ENCODE measurements at places on chromosomes 5 and 9. TPM values are rescaled to one million over a fixed set of nuclear protein-coding genes. Genes with fewer than 3 reads are reported as not detected.

The GFI1B gene
- total RNA-seq, result not detected

The OR1J2 gene
- 0.29 TPM for total RNA-seq

The SLC22A4 gene
- 3.8 TPM for total RNA-seq

The CCNO gene
- 1.4 TPM for total RNA-seq

The TRPM6 gene
- under 0.01 TPM for total RNA-seq

The CREB3 gene
- 64.8 TPM for total RNA-seq

DNA sequence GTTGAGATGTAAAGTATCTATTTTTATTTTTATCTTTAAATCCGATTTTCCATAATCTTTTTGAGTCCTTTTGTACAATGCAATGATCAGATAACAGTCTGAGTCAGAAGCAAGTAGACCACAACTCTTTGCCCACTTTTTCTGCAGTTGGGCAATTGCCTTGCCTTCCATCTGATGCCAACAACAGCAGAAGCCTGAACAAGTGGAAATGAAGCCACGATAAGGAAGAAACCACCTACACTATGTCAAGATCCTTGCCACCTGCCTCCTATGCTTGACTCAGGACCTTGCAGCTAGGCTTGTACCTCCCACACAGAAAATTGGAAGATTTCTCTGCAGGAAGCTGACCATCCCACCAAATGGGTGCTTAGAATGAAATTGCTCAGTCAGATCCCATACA is 78.6 kb downstream of the ANXA1 start:
- no peaks in the 10 kb centered on the region for H3K36me3 ChIP-seq
- H3K27ac ChIP-seq, result no peak overlapping the region
- no peak overlapping the region for H3K4me3 ChIP-seq

DNA sequence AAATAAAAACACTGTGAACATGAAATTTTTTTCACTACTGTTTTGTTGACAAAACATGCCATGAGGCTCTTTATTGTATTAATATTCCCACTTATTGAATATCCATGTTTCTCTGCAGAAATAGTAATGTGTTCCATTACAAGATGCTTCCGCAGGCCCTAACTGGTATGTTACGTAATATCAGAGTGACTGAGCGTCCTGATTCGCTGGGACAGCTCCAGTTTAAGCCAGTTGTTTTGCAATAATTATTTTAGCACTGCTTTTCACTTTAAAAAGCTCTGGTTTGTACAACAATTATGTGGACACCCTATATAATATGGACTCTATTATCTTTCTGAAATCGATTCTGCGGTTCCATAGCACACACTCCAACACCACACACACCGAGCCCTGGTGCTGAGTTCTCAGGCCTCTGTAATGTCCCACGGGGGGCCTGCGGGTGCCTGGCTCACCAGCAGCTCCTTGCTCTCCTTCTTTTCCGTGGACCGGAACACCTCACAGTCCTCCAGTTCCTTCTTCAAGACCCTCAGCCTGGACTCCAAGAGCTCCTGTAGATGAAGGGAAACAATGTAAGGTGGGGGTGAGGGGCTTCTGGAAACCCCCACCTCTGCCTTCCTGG is 1.8 kb downstream of the TRIM7 start:
- H3K27ac ChIP-seq, result no peak overlapping the region
- H3K4me3 ChIP-seq, result no peak overlapping the region
- peak; percentile 87 for DNase-seq
- peaks cover 7% of the 10 kb centered on the region for H3K27me3 ChIP-seq
- H3K4me1 ChIP-seq, result peaks cover 5% of the 10 kb centered on the region

DNA sequence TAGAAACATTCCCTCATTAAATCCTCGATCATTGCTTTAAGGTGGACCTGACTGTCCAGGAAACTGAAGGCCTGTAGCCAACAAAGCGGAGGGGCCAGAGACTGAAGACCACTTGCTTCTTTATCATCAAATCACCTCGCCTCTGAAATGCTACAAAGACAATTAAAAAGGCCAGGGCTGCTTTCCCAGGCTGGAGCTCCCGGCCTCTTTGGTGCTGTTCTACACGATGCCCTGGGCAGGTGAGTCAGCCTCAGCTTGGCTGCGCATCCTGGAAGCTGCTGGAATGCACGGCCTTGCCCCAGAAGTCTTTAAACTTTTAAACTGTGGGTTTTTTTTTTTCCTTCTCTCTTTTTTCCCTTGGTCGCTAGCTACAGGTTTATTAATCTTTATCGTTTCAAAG is 46.5 kb downstream of the SH3PXD2B start:
- no peak overlapping the region for H3K4me3 ChIP-seq
- peaks cover 46% of the 10 kb centered on the region for H3K4me1 ChIP-seq
- peak overlapping the region; percentile 76 for H3K27ac ChIP-seq
- H3K27me3 ChIP-seq, result no peaks in the 10 kb centered on the region
- peaks cover 38% of the 10 kb centered on the region for H3K36me3 ChIP-seq

GRCh38 chr5:31614151-31615020 is 24.5 kb upstream of the PDZD2 start:
- no peaks in the 10 kb centered on the region for H3K36me3 ChIP-seq
- peaks cover 8% of the 10 kb centered on the region for H3K27me3 ChIP-seq
- DNase-seq, result no peak

- H3K27me3 ChIP-seq, result no peaks in the 10 kb centered on the region
- no peak for DNase-seq
- H3K36me3 ChIP-seq, result no peaks in the 10 kb centered on the region
- H3K4me3 ChIP-seq, result no peak overlapping the region
- no peak overlapping the region for H3K27ac ChIP-seq
- no peaks in the 10 kb centered on the region for H3K4me1 ChIP-seq
Measured at GRCh38 chr5:123936548-123936947, 424.6 kb downstream of the CSNK1G3 start.

DNA sequence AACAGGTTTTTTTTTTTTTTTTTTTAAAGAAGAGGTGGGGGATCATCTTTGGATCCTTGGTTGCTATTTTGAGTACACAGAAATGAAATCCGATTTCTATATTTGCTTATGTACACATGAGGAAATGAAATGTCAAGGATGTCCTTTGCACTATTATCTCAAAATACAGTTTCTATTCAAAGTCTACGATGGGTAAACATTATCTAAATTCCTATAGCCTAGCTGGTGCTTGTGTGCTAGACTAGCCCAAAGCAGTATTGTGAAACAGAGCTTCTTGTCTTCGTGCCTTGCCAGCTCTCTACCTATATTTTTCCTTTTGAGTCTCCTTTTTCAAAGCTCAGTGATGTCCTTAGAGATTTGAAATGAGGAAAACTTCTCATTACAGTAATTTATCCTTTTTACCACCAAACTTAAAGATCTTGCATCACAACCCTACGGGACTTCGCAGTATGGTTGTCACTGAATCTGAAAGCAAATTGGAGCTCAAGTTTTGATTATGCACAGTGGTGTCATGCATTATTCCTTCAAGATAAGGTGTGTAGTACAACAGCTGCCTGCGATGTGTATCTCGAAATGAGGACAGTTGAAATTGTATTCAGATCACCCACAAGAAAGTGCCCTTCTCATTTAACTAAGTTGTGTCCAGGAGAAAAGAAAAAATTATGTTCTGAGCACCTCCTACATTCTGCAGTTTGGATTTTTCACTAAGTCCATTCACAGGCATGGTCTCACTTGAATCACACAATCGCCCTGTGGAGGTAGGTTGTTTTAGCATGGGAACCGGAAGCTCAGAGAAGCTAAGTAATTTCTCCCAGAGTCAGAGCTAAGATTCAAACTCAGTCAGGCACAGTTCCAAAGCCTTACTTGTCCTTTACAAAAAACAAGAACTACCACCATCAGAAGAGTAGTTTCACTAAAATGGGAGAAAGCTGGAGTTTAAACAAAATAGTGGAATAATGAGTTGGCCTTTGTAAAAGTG is 379.0 kb downstream of the GLIS3 start:
- no peak overlapping the region for H3K4me3 ChIP-seq
